Lung microvascular endothelial cell (primary cell): ENCODE measurements at places on chromosomes 4 and X. TPM values are rescaled to one million over a fixed set of nuclear protein-coding genes. Genes with fewer than 3 reads are reported as not detected.

TASL gene
- total RNA-seq = not detected in 2 replicates

HSD17B13 gene
- total RNA-seq = under 0.01 TPM in 2 replicates

DNA sequence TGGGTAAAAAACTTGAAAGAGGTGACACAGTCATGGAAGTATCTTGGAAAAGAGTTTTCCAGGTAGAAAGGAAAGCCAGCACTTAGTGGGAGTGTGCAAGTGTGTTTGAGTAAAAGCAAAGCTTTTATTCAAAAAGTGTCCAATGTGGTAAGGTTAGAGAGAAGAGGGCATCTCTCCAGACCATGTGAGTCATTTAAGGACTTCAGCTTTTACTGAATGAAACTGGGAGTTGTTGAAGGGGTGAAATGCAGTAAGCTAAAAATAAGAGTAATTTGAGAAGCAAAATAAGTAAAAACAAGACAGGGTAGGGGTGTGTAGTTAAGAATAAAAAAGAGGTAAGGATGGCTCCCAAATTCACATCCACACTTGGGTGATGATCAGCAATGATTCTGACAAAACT, 238.9 kb downstream of the SLC7A11 start:
- no peak for DNase-seq

- no peak for DNase-seq
These were observed 317.0 kb upstream of the ANXA10 start for GRCh38 chr4:167775375-167775774.

GRCh38 chr4:136927172-136927571, 605.1 kb downstream of the PCDH18 start:
- no peak for DNase-seq

GRCh38 chrX:74779175-74779574, 146.1 kb downstream of the NEXMIF start:
- no peak for DNase-seq

DNA sequence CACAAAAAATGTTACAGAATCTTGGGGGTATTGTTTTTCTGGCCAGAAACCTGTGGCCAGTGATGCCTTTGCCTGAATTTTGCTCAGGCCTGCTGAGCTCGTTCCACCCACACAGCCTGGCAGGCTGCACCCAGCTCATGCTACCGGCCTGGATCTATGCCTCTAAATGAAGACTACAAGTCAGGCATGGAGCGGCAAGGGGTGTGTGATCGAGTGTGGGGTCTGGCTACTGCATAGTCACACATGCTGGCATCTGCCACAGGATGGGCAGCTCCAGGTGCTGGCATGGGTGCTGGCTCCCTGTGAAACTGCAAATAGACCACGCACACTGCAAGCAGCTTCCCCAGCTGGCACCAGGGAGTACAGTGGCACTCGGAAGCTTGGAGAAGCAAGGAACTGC, 323.1 kb upstream of the POU3F4 start:
- DNase-seq = no peak

GRCh38 chr4:140344101-140344500, 29.3 kb upstream of the SCOC start:
- no peak for DNase-seq

DNA sequence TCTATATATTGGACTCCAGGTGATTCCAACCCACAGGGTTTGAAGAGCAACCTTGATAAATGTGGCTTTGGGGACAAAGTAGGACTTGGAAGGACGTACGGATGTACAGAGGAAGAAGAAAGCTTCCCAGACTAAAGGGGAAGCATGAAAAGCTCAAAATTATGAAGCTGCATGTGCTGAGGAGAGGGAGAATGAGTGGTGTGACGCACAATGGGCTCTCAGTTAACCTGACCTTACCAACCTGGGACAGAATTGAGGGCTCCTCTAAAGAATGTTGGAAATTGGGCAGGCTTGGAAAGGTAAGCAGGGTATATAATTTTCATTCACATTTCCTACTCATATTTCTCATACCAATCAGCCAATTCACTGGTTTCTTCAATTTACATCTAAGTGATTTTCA, 10.5 kb upstream of the TIGD2 start:
- DNase-seq = no peak

- no peak for DNase-seq
These were observed 41.8 kb downstream of the HTRA3 start for GRCh38 chr4:8311101-8312068.
